ENCODE measurements at places on chromosomes 11 and 22. TPM values are rescaled to one million over a fixed set of nuclear protein-coding genes. Genes with fewer than 3 reads are reported as not detected.

PRAME gene
- total RNA-seq: not detected

SMC1B gene
- total RNA-seq: under 0.01 TPM

OR5T1 gene
- total RNA-seq: not detected

KREMEN1 gene
- 43.8 TPM for total RNA-seq

PACS1 gene
- total RNA-seq: 13.6 TPM

TRPM5 gene
- total RNA-seq: under 0.01 TPM

RTN4RL2 gene
- total RNA-seq: not detected

Data from skeletal muscle tissue (tissue), 5 donors.